T47D (cell line): ENCODE measurements at places on chromosomes 16 and 17.
A peak's percentile ranks its signal among the peaks of the same experiment; 100 is the strongest.

GRCh38 chr17:12431188-12431587, 234.5 kb upstream of the MYOCD start:
- DNase-seq: no peak

DNA sequence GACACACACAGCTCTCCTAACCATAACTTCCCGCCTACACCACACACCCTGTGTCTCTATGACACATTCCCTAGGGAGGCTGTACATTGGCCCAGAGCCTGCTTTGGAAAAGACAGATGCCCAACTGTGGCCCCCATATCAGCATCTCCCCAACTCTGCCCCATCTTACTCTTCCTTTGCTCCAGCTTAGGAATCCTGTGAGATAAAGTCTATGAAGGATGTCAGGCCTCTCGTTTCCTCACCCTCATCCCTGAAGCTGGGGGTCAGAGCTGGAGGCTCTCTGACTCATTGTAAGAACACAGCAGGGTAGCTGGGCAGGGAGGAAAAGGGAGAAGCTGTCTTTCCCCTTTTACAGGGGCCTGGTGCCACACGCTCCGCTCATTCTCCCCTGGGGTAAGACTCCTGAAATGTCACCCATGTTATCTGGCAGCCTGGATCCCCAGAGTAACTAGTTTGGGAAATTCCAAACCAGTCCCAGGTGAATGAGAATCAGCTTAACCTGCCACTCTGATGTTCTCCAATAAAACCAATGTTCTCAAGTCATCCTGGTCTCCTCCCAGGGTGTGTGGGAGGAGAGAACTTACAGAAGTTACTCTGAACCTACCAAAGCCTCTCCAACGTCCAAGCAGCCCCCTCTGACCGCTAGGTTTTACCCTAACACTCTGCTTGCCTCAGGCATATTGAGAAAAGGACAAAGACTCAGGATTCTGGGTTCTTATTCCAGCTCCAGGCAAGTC, 2.8 kb downstream of the RAPGEFL1 start:
- DNase-seq: peak; percentile 35

DNA sequence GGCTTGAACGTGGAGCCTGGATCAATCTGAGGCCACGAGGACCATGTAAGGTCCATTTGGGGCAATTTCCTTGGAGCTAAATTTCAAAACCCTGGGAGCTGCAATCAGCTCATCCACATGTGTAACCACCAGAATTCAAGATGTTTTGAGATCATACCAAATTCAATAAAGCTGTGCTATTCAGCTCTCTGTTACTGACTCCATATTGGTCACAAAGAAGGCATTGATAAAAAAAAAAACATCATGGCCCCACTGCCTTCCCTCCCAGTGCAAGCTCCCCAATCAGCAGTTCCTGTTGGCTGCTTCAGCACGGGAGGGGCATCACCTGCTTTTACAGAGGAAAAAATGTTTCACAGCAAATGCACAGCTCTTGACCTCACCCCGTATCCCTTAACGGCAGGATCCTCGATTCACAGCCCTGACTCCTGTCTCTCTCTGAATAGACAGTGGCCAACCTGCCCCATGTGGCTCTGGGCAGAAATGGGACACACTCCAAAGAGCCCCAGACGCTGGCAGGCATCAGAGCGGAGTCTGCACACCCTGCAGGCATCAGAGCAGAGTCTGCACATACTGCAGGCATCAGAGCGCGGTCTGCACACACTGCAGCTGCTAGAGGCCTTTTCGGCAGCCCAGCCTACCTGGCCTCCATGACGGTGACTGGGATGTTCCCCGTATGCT, 37.1 kb downstream of the FANCA start:
- DNase-seq: no peak

- no peak for DNase-seq
Measured at GRCh38 chr17:17547210-17547764, 44.2 kb downstream of the PEMT start.

DNA sequence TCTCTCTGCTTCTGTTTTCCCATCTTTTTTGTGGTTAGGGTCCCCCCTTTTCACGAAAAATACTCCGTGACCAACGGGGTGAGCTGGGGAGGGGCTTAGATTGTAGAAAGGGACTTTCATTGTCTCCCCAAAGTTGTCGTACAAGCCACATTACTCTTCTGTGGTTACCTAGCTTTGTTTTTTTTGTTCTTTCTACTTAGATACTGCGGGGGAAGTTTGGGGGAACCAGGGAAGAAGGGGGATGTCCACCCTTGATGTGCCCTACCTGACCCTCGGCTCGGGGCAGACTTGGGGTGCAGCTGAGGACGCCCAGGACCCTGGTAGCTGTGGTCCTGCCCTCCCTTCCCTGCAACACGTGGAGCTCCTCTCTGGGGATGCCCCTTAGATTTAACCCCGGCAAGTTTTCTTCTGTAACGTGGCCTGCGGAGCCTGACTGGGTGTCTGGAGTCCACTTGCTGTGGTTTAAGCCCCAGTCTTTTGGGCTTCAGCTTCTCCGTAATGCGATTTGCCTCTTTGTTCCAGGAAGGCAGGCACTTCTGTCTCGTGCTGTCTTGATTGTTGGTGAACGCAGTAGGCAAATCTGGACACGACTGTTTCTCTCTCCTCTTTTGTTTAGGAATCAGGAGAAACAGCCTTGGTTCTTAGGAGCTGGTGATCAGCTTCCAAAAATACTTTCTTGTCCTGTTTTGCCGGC, 892 bp downstream of the ABCC1 start:
- DNase-seq: peak; percentile 33

- DNase-seq: no peak
Measured at GRCh38 chr17:39765175-39765574, 27.4 kb downstream of the GRB7 start.

DNA sequence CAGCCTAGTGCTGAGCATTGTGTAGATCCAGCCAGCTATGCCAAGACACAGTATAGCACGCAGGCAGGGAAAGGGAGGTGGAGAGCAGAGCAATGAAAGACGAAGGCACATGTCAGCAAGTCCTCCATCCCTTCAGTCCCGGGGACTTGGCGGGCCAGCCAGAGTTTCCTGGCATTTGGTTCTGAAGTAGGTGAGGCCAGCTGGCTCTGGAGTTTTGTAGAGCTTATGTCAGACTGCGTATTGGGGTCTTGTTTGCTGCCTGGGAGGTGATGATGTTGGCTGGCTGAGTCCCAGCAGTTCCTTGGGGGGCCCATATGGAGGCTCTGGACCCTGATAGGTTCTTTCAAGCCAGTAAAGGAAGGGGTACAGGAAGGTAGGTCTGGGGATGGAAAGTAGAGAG, 55.7 kb upstream of the AKTIP start:
- DNase-seq: no peak

GRCh38 chr16:30888856-30889499, 4.9 kb downstream of the BCL7C start:
- DNase-seq: no peak

GRCh38 chr16:62638964-62639870, 603.0 kb upstream of the CDH8 start:
- DNase-seq: no peak

- DNase-seq: no peak
Measured at GRCh38 chr17:4542003-4542725, 13.0 kb downstream of the MYBBP1A start.
